Left lung (tissue), 14 donors: ENCODE measurements at places on chromosomes 4 and X. TPM values are rescaled to one million over a fixed set of nuclear protein-coding genes. Genes with fewer than 3 reads are reported as not detected.

GRCh38 chrX:12693754-12694153 lies 97.5 kb upstream of the PRPS2 start:
- DNase-seq = no peak

DNA sequence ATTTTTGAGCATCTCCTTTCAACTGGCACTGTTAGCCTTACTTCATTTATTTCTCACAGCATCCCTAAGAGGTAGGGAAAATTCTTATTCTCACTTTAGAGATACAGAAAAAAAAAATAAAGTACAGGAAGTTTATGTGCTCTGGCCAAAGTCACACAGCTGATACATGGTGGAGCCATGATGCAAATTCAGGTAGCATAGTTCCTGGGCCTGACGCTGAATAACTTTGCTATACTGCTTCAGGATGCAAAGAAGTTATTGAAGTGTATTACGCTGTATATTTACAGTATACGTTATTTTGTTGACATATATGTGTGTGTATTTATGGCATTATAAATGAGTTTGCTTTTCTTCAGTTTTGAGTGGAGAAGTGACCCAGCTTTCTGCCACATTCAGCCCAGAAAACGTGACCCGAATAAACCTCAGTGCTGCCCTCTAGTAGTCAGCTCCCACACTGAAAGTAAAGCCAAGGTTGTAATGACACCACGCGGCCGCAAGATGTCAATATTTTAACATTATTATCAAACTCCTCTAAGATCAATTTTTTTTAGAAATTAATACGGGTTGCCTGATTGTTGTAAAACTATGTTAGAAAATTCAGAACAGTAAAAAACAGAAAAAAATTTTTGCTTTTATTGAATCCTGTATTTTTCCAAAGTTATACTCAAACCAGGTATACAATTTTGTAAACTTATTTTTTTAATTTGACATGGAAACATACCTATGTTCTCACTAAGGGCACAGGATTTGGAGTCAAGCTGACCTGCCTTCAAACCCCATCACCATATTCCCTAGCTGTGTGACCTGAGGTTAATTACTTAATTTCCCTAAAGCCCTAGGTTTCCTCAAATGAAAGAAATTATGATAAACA lies 3.8 kb upstream of the GUCY2F start:
- DNase-seq = peak; percentile 70

- DNase-seq = no peak
These were observed 17.4 kb downstream of the FAM199X start for GRCh38 chrX:104183685-104184084.

DNA sequence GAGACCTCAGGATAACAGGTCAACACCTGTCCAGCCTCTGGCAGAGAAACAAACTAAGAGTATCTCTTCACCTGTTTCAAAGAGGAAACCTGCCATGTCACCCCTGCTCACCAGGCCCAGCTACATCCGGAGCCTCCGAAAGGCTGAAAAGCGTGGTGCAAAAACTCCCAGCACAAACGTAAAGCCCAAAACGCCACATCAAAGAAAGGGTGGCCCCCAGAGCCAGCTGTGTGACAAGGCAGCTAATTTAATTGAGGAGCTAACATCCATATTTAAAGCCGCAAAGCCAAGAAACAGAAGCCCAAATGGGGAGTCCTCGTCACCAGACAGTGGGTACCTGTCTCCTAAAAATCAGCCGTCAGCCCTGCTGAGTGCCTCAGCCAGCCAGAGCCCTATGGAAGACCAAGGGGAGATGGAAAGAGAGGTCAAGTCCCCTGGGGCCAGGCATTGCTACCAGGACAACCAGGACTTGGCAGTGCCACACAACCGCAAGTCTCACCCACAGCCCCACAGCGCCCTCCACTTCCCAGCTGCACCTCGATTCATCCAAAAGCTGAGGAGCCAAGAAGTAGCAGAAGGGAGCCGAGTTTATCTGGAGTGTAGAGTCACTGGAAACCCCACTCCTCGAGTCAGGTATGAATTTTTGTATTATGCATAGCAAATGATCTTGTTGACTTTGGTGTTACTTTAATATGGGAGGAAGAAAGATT lies 15.1 kb downstream of the PALLD start:
- DNase-seq = no peak

Gene DIAPH2
- total RNA-seq = 34.1 TPM
